Activated CD4-positive, alpha-beta T cell treated with anti-CD3 and anti-CD28 coated beads for 4 hours (primary cell): ENCODE measurements at places on chromosomes 4 and X.

GRCh38 chr4:158327525-158327924, 117.2 kb downstream of the TMEM144 start:
- no peak for DNase-seq

DNA sequence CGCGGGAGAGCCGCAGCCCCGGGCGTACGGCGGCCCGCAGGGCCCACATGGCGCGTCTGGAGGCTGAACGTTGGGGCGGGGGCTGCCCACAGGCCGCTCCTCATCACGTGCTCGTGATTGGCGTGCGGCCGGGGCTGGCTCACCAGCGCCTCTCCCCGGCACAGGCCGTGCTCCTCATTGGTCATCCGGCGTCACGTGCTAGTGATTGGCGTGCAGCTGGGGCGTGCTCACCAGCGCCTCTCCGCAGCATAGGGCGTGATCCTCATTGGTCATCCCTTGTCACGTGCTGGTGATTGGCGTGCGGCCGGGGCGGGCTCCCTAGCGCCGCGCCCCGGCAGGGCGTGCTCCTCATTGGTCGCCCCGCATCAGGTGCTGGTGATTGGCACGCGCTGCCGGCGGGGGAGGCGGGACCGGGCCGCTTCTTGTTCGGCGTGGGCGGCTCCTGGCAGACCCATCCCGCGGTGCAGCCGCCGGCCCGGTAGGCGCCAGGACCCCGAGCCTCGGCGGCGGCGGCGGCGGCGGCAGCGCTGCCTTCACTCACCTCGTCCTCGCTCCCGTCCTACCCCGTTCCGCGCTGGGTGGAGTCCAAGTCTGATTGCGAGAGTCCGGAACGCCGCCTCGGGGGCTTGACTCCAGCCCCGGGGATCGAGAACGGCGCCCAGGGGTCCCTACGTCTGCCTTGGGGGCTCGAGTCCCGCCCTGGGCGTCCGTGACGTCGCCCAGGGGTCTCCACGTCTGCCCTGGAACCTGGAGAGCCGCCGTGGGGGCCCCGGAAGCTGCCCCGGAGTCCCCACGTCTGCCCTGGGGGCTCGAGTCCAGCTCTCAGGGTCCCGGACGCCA, at the start of gene GTPBP6:
GTPBP6 (minus strand) TSS at position 58 of the 840 bp plus-strand sequence; CDS start at position 49, 9 bp downstream.
- peak; percentile 98 for DNase-seq

DNA sequence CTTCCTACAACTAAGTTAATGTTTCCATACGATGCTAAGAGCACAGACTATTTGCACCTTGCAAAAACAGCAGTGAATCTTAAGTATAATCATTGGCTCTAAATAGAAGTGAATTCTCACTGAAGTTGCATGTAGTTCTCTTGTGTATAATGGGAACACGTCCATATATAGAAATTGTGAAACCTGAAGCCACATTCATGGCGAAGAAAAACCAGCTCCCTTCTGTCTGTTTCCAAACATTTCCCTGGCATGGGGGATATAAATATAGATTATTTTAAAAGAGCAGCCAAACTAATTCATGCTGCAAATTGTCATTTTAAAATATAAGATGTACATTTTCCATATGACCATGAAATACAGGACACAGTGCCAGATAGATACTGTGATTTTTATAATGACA, 71.1 kb downstream of the TRAM1L1 start:
- DNase-seq = no peak

- no peak for DNase-seq
These were observed 238.2 kb upstream of the MAB21L2 start for GRCh38 chr4:150343796-150344195.

- DNase-seq = no peak
These were observed 242.3 kb upstream of the KCNIP4 start for GRCh38 chr4:22190855-22191254.

GRCh38 chr4:159098482-159099127, 4.3 kb upstream of the RAPGEF2 start:
- DNase-seq = no peak

DNA sequence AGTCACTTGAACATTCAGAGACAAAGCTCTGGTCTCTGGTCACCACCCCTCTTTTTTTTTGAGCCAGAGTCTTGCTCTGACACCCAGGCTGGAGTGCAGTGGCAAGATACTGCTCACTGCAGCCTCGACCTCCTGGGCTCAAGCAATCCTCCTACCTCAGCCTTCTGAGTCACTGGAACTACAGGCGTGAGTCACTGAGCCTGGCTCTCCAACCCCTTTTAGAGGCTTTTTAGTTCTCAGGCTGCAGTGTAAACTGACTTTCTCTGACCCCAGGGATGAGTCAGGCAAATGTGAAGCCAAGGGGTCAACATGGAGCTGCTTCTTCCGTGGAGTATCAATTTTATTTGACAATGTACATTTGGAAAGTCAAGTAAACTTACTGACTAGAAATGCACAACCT, 229.2 kb downstream of the PTTG2 start:
- no peak for DNase-seq

- DNase-seq = no peak
These were observed 91.2 kb downstream of the ABLIM2 start for GRCh38 chr4:8067274-8067936.

DNA sequence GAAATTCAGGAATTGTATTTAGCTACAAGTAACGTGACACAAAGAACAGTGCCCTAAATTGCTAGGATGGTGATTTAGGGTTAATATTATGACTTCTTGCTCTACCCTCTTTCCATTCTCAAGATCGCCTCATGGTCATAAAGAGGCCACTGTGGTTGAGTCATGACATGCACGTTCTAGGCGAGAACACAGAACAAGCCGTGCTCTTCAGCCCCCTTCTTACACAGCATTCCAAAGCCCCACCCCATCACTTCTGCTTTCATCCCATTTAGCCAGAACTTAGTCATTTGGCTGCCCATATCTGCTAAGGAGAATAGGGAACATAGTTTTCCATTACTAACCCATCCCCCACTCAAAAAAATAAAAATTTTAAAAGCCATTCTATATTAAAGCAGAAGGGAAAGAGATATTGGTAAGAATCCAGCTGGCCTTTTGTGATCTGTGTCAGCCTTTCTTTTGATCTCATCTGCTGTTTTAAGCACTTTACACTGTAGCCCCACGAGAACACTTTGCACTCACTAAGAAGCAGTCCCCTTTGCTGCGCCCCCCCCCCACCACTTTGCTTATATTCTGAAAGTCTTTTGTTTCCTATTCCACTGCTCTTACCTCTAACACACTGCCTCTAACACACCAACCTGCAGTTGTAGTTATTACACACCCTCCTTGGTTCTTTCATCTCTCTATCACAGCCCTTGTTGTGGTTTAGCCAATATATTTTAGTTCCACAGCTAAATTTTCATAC, 28.4 kb downstream of the NPNT start:
- DNase-seq = no peak

DNA sequence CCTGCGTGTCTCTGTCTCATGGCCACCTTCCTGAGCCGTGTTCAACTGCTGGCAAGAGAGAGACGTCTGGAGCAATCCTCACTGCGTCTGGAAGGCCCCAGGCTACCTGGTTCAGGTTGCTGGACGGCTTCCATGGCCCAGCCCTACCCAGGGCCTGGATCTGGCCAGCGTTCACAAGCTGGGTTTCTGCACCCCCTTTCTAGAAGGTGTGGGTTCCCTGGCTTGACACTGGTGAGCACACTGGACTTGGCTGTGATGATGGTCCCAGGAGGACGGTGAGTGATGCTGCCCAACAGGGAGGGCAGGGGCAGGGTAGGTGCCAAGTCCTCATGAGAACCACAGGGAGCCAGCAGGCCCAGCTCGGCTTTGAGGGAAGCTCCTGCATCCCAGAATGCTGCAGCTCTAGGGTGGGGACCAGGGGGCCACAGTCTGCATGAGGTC, 63.4 kb downstream of the HTRA3 start:
- DNase-seq = no peak

DNA sequence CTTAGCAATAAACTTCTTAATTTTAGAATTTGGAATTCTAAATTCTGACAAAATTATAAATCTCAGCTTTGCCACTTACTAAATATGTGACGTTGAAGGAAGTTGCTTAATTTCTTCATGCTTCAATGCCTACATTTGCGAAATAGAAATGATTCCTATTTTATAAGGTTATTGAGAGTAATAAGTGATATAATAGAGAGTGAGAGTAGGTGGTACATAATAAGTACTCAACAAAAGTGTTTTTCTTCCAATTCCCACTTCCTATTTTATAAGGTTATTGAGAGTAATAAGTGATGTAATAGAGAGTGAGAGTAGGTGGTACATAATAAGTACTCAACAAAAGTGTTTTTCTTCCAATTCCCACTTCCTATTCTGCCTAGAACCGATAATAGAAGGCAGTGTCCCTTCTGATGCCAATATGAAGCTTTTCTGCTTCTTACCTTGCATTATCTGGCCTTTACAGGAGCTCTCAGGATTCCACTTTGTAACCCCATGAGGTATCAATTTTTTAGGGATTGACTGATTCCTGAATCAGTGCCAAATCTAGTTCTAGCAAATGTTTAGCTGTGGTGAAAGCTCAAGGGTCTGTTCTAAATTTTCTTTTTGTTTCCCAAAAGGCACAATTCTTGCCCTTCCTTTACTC, 31.4 kb downstream of the VSIG4 start:
- DNase-seq = no peak

- no peak for DNase-seq
These were observed at the start of gene UNC5C for GRCh38 chr4:95548738-95549245. UNC5C (minus strand) TSS chr4:95548973.

DNA sequence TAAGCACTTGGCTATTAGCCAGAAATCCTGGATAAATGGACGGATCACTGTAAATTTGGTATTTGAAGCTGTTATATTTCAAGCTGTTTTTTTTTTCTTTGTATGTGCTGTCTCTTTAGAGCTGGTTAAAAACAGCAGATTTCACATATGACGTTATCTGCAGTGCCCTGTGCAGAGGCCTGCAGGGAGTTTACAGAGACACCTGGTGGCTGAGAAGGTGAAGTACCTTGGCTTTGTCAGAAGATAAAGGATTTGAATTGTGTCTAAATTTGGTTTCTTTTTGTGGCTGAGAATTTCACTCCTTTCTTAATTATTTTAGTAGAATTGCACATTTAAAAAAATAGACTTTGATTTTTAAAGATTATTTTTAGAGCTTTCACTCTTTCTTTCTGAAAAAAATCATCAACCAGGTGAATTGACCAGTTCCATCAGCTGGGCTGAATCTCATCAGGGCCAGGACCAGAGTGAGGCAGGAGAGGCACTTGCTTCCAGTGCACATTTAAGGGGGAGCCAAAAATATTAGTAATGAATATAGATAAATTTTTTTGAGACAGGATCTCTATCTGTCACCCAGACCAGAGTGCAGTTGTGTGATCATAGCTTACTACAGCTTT, 9.6 kb upstream of the CHRNA9 start:
- peak; percentile 69 for DNase-seq

DNA sequence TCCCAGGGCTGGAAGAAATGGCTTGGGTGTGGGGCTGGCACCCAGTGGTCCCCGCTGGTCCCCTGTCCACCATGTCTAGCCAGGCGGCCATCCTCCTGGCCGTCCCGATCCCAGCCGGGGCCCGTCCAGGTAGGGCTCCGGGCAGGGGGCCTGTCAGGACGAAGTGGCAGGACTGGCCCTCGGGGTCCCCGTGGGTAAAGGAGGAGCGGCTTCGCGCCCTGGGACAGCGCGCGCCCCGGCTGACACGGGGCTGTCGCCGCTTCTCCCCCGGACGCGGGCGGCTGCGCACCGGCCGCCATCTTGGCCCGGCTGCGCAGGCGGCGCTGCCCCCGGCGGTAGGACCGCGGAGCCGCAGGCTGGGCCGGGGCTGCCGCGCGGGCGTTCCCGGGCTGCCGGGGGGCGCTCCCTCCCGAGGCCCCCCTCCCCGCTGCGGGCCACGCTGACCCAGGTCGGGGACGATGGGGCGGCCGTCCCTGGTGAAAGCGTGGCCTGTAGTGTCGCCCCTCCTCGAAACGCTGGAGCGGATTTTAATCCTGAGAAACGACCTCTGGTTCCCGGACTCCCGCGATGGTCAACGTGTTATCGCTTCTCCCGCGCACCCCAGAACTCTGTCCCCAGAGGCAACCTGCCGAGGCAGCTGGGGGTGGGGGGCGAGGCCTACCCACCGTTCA, 60.4 kb upstream of the BCOR start:
- no peak for DNase-seq

GRCh38 chrX:28223991-28224390, 242.7 kb upstream of the DCAF8L1 start:
- no peak for DNase-seq

DNA sequence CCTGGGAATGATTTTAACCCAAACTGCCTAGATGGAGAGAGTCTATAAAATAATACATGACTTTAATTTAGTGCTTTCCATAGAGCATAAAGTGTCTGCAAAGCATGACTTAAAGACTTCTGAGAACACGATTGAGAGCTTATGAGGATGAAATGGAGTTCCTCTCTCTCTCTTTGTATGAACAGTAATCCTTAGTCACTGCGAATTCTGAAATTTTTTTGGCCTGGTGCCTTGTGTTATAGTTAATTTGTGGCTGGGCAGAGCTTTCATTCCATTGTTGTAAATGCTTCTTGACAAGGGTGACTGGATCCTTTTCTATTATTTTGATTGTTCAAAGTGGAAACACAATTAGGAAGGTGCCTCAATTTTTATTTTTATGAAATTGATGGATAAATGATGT, 179.5 kb downstream of the CEP135 start:
- DNase-seq = no peak

- DNase-seq = no peak
These were observed 49.2 kb upstream of the TAB3 start for GRCh38 chrX:30938295-30938694.

DNA sequence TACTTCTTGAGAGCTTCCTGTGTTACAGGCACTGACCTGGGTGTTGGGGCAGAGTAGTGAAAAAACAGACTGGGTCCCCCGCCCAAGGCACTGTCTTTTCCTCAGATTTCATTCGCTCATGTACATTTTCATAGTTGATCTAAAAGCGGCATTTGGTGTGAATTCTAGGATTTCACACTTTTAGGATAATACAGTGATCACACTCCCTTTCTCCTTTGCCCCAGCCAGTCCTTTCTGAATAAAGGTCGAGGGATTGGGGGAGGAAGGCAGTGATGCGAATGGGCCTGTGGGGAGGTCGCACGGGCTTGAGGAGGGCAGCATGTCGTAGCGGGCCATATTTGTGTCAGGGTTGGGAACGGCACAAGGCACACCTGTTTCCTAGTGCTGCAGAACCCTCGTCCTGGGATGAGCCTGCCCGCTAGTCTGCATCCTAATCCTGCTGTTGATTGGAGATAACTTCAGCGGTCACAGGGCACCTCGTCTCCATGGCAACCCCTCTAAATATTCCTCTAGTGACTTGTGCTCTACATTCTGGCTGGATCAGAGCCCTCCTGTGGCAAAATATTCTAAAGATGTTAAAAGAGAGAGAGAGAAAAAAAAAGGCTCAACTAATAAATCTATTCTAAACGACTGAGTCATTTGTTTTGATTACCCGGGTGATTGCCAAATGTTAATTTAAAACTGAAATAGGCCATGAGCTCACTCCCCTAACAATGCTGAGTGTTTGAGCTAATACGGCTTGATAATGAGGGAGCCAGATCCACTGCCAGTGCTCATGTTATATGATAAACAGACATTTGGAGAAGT, 21.8 kb downstream of the FHL1 start:
- DNase-seq = no peak
